ENCODE measurements at places on chromosomes 11 and 22.

DNA sequence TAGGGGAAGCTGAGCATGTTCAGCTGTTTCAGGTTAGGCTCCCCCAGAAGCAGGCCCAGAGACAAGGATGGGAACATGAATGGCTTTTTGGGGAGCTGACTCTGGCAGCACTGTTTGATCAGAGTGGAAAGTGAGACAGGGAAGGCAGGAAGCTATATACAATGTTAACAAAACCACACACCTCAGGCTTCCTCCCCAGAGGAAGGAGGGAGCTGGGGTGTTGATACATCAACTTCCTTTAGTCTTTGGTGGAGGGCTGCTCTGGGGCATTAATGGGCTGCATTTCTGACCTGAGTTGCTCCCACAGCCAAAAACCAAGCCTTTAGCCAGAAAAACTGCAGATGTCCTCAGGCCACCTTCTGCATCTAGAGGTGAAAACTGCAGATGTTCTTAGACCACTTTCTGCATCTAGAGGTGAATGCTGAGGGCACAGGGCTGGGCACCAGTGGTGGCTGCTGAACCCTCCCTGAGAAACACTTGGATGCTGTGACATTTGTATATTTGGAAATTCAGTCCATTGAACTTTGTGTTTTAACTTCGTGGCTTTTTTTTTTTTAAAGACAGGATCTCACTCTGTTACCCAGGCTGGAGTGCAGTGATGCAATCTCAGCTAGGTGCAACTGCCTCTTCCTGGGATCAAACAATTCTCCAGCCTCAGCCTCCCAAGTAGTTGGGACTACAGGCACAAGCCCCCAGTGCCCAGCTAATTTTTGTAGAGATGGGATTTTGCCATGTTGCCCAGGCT is 49.9 kb downstream of the KIAA1671 start:
- DNase-seq, result no peak

DNA sequence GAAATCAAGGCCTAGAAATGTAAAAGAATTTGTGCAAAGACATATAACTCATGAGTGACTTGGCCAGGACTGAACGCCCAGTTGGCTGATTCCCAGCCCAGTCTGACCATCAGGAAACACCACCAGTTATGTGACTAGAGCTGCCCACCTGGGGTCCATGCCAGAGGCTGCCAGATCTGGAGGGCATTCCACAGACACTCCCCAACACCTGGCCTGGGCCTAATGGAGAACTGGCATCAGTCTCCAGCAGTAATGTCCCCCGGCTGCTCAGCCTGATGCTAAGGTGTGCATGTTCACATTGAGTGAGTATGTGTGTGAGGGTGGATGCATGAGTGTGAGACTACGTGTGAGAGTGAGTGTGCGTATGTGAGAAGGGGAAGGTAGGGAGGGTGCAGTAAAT is 15.7 kb downstream of the PLAAT3 start:
- DNase-seq, result no peak

DNA sequence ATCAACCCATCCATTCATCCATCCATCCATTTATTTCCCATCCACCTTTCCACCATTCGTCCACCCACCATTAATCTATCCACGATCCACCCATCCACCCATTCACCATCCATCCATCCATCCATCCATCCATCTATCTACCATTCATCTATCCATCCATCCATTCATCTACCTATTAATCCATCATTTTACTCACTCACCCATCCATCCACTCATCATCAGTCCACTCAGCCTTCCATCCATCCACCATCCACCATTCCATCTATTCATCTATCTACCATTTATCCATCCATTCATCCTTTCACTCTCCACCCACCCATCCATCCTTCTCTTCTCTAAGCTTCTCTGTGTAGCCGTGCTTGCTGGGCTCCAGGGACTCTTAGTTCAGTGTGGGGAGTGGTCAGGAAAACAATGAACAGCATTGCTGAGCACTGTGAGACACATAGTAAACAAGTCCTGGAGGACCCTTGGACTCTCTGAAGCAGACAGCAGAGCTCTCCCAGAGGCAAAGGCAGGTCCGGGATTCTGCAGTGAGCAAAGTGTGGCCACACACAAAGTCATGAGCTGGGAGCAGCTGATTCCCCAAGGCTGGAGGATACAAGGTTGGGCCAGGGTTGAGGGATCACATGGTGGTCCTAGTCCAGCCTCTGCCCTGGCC is 642.2 kb downstream of the BRD1 start:
- no peak for DNase-seq

DNA sequence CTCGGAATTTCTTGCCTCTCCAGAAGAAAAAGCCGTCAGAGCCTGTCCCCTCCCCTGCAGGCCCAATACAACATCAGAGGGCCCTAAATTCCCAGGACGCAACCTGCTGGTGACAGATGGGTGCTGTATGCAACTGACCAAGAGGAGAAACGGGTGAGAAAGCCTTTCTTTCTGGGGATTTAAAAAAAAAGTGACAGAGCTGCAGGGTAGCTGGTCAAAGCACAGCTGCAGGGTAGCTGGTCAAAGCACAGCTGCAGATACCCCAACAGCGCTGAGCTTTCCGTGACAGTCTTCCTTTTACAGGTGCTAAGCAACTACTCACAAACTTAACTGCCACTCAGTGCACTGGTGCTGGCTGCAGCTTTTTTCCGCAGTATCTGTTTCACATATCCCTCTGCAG is 17.8 kb downstream of the AP1B1 start:
- DNase-seq, result no peak

- no peak for DNase-seq
These were observed 107.0 kb downstream of the MYO18B start for GRCh38 chr22:25848954-25849353.
